Stomach (tissue), 19 donors: ENCODE measurements at places on chromosomes 1 and 21. TPM values are rescaled to one million over a fixed set of nuclear protein-coding genes. Genes with fewer than 3 reads are reported as not detected.

ADAM15 gene
- 56.2 TPM for total RNA-seq

GRCh38 chr1:53084589-53084971 is 22.6 kb downstream of the PODN start:
- DNase-seq: no peak

DNA sequence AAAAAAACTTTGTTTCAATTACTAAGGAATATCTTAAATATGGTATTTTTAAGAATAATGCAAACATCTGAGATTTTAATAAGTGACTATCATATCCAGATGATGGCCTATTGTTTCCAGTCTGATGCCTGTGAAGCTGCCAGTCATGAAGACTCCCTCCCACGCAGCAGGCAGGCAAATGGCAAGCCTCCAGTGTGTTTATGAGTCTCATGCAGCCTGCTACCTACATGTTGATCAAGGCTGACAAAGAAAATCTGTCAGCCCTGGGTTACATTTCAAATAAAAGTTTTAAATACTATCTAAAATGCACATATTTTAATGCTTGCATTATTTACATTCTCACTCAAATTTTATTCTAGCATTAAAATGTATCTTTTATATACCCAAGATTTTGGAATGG is 137.6 kb upstream of the RNPC3 start:
- DNase-seq: no peak

GRCh38 chr1:244361764-244362473 is 89.8 kb downstream of the ADSS2 start:
- DNase-seq: peak; percentile 66

DNA sequence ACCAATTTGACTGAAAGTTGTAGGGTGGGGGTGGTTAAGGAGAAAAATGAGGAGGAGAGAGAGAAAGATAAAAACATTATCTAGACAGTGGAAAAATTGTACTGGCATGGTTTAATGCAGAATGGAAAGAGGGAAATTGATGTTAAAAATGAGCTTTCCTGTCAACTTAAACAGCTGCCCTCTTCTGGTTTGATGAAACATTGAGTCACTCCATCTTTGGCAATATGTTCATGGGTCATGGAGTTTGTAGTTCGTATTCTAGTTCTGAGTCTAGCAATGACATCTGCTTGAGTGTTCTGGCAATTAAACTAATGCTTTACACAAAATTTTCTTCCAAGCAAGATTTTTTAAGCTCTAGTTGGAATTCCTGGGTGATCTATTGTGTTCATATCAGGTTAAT is 9.6 kb downstream of the ZNF648 start:
- DNase-seq: no peak

GRCh38 chr1:25023190-25023578 is 93.1 kb upstream of the RUNX3 start:
- DNase-seq: no peak

GRCh38 chr1:26537951-26538352 is 8.4 kb downstream of the RPS6KA1 start:
- no peak for DNase-seq

LDLRAD1 gene
- total RNA-seq: not detected

RIMKLA gene
- total RNA-seq: 0.55 TPM

KPRP gene
- not detected for total RNA-seq

PLCH2 gene
- total RNA-seq: 1.3 TPM

PDZK1 gene
- not detected for total RNA-seq

DNA sequence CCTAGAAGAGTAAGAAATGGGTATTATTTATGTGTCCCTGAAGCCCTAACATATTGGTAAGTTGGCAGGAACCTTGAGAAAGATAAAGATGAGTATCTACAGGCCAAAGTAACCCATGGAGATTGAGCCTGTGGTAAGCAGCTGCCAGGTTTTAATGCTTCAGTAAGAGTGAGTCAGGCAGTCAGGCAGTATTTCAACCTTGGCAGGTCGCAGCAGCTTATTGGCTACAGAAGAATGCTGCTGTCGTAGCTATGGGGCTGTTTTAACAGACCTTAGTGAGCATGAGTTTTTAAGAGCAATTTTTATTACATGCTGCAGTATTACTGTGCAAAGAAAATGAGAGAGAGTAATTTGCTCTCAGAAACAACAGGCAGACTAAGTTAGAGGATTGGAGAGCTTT is 10.3 kb upstream of the SLC30A10 start:
- DNase-seq: no peak

- DNase-seq: no peak
Measured at GRCh38 chr1:117295001-117295400, 72.2 kb upstream of the MAN1A2 start.

- no peak for DNase-seq
Measured at GRCh38 chr21:38837806-38838461, 32.2 kb downstream of the ETS2 start.

NT5C1A gene
- total RNA-seq: 0.92 TPM
